GM03348 (cell line): ENCODE measurements at places on chromosomes 4 and X.

- no peak for DNase-seq
Observed at GRCh38 chr4:45079616-45080015, 353.3 kb upstream of the GNPDA2 start.

- DNase-seq = peak; percentile 72
Observed at GRCh38 chr4:87843936-87844335, 11.2 kb downstream of the MEPE start.

- DNase-seq = no peak
Observed at GRCh38 chr4:26457412-26457811, 32.9 kb downstream of the CCKAR start.

DNA sequence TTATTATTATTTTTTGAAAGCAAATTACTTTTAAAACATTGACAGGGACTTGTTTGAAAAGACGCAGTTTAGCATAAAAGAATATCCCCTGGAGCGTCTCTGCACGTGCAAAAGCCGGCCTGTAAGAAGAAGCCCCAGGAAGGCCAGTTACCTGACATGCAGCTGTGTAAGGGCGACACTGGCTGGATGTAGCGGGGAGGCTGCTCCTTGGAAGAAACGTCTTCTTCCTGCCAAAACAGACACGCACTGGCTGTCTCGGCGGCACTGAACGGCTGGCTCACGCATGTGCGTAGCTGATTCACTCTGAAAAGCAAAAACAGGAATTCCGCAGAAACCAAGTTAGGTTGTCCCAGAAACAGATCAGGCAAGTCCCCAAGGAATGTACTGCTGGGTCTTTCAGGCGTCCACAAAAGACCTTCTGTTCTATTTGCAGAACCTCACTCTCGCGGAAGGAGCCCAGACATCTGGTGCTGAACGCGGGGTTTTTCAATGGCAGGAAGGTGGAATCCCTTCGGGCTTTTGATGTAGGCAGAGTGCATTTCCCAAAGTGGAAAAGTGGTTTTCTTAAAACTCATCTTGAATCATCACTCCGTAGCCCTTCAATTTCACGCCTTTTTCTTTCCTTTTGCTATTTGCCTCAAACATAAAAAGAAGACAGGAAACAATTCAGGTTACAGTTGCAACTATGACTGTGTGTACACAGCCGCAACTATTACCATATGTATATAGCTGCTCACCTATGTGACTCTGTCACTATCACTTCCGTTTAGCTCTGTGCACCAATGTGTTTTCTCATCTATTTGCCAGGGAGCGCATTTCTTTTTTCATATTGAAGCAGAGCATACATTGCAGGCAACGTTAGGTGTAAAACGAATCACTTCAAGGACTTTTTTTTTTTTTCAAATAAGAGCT, 38.1 kb upstream of the ARSH start:
- DNase-seq = peak; percentile 40

GRCh38 chrX:14690553-14690952, 161.2 kb downstream of the GLRA2 start:
- DNase-seq = no peak

DNA sequence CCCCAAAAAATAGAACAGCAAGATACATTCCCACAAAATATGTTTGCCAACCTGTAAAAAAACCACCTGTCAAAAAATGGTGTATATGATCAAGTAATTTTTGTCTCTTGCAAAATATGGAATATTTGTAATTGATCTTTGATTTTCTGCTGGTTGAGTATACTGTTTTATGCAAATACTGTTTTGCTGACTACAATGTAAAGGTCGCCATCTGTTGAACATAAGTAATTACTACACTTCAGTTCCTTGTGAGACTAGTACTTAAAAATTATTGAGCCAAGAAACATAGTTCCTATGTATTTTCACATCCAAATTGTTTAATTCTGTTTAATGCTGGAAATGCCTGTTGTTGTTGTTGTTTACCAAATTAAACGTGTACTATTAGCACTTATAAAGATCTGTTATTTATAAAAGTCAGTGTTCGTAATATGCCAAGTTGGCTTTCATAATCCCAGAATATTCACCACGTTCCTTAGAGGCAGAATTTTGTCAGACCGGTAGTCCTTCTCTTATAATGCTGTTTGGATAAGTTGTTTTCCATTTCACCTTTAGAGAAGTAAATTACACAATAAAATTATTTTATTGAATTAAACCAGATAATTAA, 144.2 kb downstream of the PDLIM5 start:
- peak; percentile 47 for DNase-seq

DNA sequence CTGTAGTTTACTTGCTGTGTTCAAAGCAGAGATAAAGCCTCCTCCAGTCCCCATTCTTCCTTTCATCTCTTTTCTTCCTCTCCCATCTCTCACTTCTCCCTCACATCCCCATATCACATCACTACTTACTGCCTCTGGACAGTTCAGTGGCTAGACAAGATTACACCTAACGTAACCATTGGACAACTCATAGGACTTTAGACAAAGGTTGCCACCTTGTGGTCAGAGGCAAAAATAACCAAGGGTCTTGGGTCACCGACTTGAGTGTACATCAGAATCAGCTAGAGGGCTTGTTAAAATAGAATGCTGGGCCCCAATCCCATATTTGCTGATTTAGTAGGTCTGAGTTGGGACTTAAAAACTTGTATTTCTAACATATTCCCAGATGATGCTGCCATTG, 109.3 kb upstream of the DGKK start:
- peak; percentile 45 for DNase-seq

DNA sequence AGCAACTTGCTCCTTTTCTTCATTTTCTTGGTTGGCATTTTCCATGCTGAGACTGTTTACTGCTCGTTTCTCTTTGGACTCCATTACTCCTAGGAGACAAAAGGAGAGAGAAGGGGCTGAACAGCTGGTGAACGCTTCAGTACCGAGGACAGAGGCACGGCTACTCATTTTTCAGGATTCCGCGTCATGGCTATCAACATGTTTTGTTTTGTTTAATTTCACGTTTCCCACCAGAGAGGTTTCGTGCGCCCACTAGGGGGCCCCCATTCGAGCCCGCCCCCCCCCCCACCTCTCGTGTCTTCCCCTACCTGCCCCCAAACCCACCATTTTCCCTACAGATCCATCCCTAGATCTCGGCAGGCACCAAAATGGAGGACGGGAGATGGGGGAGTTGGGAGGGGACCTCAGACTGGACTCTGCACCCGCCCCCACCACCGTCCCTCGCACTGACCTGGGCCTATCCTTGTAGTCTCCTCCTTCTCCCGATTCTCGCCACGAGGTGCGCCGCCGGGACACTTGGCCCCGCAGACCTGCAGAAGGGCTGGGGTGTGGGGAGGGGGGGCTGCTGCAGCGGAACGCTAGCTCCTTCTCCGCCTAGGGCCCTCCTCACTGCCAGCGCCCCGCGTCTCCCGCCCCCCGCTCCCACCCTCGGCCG, 653 bp downstream of the BEX1 start:
- DNase-seq = peak; percentile 42
